ENCODE measurements at places on chromosomes 3 and 15. TPM values are rescaled to one million over a fixed set of nuclear protein-coding genes. Genes with fewer than 3 reads are reported as not detected.

GRCh38 chr3:178047496-178047895, 488.7 kb upstream of the KCNMB2 start:
- DNase-seq = no peak

Gene THPO
- not detected for total RNA-seq

GRCh38 chr3:192916371-192917027, 1.2 kb downstream of the MB21D2 start:
- DNase-seq = no peak

Gene HYAL1
- 0.18 TPM for total RNA-seq

Gene GPD1L
- 7.4 TPM for total RNA-seq

DNA sequence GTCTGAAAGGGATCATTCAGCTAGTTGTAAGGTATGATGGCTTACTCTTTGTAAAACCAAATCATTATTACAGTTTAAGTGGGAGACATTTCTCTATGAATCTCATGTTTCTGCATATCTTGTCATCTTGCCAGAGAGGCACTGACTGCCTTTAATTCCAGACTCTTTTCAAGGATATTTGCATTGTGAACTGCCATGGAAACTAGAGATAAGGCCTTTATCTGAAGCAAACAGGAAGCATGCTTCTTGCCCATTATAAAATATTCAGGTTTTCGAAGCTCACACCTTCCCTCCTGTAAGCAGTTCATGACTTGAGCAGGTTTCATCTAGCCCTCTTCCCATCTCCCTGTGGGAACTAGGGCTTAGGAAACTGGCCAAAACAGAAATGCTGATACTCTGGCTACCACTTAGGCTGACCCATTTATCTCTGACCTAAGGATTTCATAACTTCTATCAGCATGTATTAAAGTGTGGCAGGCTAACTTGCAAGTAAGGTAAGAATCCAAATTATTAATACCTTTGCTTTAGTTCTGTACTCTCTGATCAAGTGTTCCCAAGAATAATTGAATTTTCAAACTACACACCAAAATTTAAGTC, 326.6 kb upstream of the ALCAM start:
- no peak for DNase-seq

DNA sequence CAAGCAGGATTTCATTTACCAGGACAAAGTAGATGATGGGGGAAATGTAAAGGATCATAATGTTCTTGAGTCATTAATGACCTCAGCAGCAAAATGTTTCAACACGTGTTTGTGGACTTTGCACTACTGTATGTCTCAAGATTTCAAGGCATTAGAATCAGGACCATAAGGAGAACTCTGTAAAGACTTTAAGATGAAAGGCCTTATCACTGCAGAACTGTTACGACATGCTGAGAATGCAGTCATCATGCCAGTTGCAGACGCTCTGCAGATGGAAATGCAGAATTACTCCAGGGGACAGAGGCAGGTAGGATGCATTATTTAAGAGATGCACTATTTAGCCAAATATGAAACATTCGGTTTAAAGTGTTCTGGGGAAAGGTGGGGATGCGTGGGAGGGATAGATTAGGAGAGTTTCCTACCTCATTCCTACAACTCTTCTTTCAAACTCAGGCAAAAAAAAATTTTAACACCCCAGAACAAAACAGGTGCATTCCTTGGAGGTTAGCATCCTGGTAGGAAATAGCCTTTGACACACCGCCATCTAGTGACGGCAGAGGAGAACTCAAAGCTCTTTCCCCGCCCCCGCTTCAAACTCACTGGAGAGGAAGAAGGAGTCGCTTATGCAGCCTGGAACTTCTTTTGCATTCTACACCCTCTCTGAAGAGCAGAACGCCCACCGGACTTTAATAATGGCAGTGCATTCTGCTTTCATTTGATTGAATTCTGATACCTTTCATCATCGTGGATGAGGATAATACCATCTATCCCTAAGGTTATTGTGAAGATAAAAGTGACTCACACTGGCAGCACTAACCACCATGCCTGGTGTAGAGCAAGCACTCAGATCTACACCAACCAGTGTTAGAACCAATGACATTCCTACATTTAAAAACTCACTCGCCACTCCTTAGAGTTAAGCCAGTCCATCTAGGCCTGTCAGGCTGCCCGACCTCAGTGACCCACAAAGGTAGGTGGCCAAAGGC, 43.1 kb upstream of the TOPAZ1 start:
- peak; percentile 51 for DNase-seq

DNA sequence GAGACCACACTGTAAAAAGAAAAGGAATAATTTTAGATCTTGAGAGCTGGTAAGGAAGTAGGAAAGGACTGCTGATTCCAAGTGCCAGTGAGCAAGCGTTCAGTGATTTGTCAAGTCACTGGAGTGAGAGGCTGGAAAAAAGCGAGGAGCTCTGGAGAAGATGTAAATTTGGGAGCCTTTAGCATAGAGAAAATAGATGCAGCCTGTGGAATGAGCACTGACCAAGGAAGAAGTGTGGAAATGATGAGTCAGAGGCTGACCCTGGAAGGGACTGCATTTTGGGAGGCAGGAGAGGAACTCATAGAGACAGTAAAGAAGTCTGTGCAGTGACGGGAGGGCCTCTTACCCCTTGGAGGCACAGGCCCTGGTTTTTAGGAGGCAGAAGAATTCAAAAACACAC, 17.1 kb upstream of the ABTB1 start:
- no peak for DNase-seq

DNA sequence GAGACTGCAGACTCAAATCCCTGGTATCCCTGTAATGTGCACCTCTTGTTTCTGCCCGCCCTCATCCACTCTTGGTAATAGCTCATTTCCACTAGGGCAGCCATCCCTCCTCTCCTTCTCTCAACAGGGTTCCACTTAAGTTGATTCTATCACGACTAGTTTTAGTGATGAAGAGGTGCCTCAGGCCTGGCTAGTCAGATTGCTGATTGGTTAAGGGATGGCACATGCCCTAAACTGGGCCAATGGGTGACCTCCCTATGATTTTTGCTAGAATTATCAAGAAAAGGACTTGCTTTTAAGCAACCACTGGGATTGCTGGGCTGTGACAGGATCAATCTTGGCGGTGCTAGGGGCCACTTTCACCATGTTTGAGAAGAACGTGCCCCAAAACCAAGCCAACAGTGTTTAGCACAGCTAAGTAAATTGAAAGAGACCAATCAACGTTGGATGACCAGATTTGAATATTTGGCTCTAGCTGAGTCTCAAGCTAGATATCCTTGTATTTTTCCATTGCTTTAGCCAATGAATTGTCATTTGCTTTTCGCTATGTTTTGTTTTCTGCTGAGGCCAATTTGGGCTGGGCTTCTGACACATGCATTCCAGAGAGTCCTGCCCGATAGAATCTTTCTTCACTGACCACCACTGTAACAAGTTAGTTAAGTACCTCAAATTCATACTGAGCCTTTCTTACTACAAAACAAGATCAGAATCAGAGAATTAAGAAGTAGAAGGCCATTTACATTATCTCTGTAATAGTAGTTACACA, 131.0 kb downstream of the PDZRN3 start:
- no peak for DNase-seq

DNA sequence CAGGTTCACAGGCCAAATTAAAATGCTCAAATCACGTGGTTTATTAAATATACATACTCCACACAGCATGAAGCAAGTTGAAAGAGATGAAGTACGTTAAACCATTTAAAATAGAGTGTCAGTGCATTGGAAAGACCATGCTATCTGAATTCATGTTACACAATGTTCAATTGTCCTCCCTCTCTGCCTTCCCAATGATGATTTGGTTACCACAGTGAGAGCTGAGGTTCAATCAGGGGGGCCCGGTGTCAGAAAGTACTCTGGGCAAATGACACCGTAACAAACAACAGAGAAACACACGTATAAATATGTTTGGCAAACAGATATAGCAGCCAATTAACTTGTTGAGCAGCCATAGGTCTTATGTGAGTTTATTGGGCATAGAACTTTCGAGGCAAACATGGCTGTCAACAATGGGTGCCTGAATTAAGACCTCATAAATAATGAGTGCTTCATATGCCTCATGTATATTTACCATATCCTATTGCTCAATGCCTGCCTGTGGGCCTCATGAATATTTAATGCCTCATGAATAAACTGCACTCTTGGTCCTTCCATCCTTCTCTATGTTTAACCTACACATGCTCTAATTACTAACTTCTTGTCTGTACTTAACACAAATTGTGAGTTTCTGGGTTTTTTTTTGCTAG, 641.5 kb downstream of the PLOD2 start:
- DNase-seq = no peak
